ENCODE measurements at places on chromosomes 5 and 9.

DNA sequence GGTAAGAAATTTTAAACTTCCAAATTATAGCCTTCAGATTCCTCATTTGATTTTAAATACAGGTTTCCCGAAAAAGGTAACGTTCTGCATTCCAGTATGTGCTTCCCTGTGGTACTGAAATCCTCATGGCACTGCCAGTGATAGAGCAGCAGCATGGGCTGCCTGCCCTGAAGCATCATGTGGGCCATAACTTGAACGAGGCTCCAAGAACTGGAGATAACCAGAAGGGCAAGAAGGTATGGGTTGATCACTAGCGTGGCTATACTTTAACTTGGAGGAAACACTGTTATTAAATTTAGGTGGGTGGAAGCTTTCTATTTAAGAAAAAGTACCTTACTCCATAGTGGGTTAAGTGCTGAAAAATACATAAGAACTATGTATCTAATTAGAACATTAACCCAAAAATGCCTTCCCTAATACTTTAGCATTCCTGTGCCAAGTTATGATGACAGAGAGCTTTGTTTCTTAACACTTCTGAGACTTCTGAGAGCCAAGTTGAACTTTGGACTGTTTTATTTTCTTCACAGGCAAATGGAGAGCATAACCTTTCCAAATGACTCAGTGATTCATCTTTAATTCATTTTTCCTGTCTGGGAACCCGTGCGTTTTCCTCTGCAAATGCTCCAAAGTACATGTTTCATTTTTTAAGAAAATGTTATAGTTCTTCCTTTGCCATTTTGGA is 191.5 kb upstream of the GNA14 start:
- DNase-seq = no peak

- DNase-seq = no peak
Observed at GRCh38 chr5:124468671-124469411, 277.6 kb downstream of the ZNF608 start.

DNA sequence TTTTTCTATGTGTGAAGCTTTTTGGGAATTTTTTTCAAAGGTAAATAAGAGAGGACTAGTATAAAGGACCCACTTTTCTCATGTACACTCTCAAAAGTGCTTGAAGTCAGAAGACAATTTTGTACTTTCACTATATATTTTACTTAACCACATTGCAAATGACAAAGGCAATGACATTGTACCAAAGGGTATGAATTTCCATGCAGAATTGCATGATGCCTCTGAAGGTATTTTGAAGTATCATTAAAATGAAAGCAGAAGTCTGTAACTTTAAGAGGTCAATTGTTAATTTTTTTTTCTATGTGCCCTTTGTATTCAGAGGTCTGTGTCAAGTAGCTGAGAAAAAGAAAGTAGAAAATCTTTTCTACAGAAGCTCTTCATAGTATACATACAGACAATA is 84.7 kb downstream of the ST8SIA4 start:
- DNase-seq = no peak

- no peak for DNase-seq
Observed at GRCh38 chr9:32881948-32882347, 98.6 kb downstream of the TMEM215 start.

- no peak for DNase-seq
Observed at GRCh38 chr5:72427016-72427415, 80.2 kb downstream of the ZNF366 start.

DNA sequence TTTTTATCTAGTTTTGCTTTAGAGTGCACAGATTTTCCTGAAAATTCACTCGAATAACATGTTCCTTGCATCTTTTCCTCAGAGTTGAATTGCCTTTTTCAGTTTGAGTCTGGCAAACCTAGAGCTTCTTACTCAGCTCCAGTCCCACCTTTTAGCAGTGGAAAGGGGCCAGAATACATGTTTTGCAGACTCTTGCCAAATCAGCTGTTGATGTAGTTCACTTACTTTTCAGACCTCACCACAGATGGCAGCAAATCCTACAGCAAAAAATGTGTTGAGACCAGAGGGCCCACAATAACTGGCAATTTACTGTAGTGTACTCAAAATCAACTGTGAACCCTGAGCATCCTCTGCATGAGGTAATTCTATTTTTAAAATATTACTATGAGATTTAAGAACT is 545.2 kb upstream of the ACO1 start:
- no peak for DNase-seq

- no peak for DNase-seq
Observed at GRCh38 chr5:69137807-69138206, 29.1 kb upstream of the CCNB1 start.

DNA sequence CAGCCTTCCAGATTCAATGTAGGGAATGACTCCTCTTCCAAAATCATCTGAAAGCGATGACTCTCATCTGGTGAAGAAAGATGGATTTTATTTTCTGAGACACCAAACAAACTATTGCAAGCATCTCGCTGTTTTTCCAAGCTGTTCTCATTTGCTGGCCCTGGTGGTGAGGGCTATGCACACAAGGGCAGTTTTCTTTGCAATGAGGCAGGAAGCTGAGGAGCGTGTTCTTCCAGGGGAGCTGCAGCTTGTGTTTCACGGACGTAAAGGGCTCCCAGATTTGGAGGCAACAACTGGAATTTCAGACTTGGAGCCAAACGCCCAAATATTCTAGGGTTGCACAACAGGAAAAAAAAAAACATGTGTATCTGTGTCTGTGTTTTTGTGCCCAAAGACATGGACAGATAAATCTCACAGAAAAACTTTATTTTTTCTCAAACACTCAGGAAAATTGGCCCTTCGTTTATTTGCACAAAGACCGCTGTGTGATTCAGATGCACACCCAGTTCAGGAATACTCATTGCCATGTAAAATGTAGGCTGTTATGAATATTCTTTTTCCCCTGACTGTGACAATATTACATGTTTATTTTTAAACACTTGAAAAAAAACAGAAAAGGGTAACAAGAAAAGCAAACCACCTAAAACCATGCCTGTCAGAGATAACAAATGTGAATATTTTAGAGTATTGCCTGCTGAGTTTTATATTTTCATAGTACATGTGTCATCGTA is 151.3 kb downstream of the GAS1 start:
- no peak for DNase-seq

DNA sequence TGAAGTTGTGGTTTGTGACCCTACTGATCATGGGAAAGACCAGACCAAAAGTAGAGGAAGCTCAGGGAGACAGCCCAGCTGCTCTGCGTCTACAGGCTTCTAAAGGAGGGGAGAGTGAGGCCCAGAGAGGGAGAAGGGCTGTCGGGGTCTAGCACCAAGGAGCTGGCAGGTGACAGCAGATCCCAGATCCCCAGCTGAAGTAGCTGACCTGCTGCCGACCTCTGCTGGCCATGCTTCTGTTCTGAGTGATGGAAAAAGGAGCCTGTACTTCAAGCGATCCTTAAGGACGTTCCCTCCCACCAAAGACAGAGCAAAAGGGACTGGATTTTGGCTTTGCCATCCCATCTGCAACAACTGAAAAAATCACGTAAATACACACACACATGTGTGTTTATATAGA is 22.7 kb upstream of the QSOX2 start:
- DNase-seq = no peak

DNA sequence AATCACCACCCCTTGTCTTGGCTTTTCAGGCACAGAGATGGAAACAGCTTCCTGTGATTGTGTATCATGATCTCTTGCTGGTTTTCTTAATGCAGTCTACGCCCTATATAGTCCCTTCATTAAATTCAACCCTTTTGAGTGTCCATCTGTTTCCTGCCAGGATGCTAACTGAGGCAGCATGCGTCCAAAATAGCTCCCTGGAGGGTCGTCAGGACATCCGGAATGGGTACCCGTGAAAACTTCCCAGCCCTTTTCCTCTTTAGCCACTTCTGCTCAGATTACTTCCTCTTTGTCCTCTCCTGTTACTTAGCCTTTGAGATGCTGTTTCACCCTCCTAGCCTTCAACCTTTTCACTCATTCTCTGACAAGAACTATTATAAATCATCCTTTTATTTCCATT is 79.8 kb upstream of the KLF9 start:
- DNase-seq = no peak

DNA sequence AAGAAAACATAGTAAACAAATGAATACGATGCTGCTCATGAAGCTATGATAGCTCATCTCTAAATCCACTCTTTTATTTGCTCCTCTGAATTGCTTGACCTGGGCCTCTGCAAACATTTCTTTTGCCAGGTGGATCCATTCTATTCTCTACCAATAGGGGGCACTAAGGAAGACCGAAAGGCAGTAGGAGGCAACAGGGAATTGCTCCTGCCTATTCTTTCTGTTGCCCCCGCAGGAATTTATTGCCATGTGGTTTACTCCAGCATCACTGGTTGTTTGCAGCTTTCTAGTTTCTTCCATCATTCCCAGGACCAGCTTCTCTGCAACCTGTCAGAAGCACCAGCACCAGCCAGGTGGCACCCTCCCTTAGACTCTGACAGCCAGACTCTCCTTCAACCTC is 5.3 kb downstream of the GAPT start:
- DNase-seq = no peak

- no peak for DNase-seq
Observed at GRCh38 chr5:84578226-84578625, 193.5 kb upstream of the EDIL3 start.

DNA sequence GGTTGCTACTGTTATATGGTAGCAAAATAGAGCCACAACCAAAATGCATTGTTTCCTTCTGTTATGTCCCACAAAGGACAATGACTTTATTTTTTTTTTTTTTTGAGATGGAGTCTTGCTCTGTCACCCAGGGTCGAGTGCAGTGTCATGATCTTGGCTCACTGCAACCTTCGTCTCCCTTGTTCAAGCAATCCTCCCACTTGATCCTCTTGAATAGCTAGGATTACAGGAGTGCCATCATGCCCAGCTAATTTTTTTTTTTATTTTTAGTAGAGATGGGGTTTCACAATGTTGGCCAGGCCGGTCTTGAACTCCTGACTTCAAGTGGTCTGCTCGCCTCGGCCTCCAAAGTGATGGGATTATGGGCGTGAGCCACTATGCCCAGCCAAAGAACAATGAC is 527.7 kb upstream of the SGCD start:
- no peak for DNase-seq

GRCh38 chr5:54753034-54753433 is 232.4 kb downstream of the ESM1 start:
- no peak for DNase-seq

DNA sequence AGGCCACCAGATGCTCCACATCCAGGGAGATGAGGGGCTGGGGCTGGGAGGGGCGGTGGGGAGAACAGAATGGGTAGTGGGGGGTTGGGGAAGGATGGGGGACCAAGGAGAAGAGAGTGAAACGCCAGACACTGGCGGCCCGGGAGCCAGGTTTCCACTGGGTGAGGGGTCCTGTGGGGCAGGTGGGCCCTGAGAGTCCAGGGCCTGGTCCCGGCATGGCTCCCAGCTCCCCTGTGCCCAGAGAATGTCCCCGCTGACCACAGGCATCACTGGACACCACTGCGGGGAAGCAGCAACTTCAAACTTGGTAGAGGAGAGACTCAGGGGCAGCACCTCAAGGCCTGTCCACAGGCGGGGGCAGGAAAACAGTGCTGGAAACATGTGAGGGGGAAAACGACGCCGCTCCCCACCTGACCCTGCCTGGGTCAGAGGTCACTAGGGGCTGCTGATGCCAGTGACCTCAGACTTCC is 13.2 kb downstream of the NINJ1 start:
- DNase-seq = no peak

GRCh38 chr9:35001803-35002502 is 12.4 kb downstream of the DNAJB5 start:
- DNase-seq = no peak

GRCh38 chr5:42767491-42768105 is 11.0 kb downstream of the CCDC152 start:
- DNase-seq = no peak

DNA sequence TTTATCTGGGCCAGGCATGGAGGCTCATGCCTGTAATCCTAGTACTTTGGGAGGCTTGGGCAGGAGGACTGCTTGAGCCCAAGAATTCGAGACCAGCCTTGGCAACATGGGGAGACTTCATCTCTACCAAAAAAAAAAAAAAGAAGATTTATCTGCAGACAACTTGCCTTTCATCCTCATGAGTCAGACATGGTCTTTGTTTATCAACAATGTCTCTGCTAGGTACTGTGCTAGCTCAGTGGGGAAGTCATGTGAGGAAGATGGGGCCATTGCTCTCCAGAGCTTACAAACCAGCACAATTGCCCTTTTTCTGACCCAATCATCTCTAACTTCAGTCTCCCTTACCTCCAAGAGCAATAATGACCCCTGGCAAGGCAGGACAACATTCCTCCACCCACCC is 1.6 kb downstream of the URM1 start:
- DNase-seq = no peak

- no peak for DNase-seq
Observed at GRCh38 chr9:124038790-124039633, 27.4 kb downstream of the LHX2 start.

- DNase-seq = no peak
Observed at GRCh38 chr9:137429974-137430722, 7.0 kb downstream of the NOXA1 start.

DNA sequence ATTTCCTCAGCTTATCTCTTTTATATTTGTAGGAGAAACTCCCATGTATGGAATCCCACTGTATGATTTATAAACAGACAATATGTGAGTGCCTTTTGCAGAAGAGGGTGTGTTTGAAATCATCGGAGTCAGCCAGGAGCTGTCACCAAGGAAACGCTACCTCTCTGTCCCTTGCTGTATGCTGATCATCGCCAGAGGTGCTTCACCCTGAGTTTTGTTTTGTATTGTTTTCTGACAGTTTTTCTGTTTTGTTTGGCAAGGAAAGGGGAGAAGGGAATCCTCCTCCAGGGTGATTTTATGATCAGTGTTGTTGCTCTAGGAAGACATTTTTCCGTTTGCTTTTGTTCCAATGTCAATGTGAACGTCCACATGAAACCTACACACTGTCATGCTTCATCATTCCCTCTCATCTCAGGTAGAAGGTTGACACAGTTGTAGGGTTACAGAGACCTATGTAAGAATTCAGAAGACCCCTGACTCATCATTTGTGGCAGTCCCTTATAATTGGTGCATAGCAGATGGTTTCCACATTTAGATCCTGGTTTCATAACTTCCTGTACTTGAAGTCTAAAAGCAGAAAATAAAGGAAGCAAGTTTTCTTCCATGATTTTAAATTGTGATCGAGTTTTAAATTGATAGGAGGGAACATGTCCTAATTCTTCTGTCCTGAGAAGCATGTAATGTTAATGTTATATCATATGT is 18.0 kb upstream of the CTSL start:
- DNase-seq = no peak
